ENCODE measurements at places on chromosomes 2 and 18.

- no peak for DNase-seq
Observed at GRCh38 chr2:50863856-50864255, 168.1 kb downstream of the NRXN1 start.

- no peak for DNase-seq
Observed at GRCh38 chr2:239523954-239524330, 123.1 kb upstream of the HDAC4 start.

GRCh38 chr2:114011713-114012112 lies 121.8 kb downstream of the ACTR3 start:
- no peak for DNase-seq

GRCh38 chr2:109510136-109511028 lies 103.4 kb downstream of the SEPTIN10 start:
- DNase-seq: peak; percentile 76

- peak; percentile 51 for DNase-seq
Observed at GRCh38 chr2:65299246-65299645, 71.6 kb downstream of the ACTR2 start.

DNA sequence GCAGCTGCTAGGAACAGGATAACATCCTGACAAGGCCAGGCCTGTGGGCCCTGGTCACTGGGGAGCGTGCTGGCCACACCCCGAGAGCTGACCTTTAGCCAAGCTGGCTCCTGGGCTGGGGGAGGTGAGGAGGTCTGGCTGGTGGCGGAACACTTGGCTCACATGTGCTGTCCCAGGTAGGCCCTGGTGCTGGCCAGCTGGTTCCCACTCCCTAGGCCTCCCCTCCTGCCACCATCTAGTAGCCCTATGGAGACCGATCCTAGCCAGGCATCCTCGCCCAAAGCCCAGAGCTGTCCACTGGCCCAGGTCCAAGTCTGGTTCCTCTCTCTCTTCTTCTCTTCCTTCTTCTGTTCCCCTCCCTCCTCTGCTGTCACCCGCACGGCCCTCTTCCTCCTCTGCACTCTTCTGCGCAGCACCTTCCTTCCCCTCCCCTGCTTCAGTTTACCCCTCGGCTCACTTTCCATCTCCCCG lies 52.4 kb downstream of the TNS1 start:
- no peak for DNase-seq

DNA sequence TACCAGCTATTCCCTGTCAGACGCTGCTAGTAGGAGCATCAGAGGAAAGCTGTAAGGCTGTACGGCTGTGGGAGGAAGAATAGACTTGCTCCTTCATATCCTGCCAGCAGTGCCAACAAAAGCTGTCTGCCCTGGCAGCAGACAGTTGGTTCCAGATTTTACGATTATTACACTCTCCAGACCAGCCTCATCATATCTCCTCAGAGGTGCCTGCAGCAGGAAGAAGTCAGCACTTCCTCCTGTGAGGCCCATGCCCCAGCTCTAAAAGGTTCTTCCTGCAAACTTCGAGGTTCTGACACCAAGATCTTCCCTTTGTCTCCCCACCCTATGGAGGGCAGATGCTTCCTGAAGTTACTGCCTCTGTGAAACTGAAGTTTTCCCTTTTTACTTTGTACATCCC lies 537.7 kb upstream of the PKDCC start:
- no peak for DNase-seq

- DNase-seq: no peak
Observed at GRCh38 chr18:65057439-65058083, 693.3 kb upstream of the CDH7 start.

- no peak for DNase-seq
Observed at GRCh38 chr2:136143603-136144451, 25.9 kb upstream of the CXCR4 start.

GRCh38 chr2:24632172-24632571 lies 141.1 kb downstream of the NCOA1 start:
- DNase-seq: no peak

- DNase-seq: no peak
Observed at GRCh38 chr2:106827158-106827557, 58.8 kb downstream of the ST6GAL2 start.

GRCh38 chr18:12701161-12701560 lies 1.4 kb downstream of the CEP76 start:
- DNase-seq: no peak

DNA sequence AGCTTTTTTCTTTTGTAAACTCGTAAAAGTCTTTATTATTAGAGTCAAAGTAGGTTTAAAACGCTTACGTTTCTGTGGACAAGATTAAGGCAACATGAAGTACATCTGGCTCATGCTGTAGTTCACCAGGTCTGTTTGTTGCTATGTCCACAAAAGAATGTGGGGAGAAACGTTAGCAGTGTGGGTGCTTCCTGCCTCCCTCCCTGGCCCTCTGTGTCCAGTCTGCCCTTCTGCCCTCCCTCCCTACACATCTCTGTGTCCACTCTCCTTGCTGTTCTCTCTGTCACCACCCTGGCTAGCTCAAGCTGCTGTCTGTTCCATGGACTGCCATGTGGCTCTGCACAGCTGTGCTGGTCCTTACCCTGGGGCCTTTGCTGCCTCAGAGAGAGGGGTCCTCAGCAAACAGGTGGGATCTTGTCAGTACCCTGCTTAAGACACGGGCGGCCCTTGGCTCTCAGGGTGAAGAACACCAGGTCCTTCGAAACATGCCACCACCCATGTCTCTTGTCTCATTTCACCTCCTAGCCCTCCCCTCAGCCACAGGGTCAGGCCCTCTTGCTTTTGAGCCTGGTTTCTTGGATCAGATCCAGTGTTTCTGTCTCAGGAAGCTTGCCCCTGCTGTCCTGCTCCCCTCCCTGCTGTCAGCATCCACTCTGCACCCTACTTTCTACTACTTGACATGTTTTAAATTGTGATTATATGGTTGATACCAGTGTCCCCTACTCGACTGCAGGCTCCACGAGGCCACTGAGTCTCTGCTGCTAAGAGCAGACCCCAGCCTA lies 79.2 kb downstream of the LIMS1 start:
- DNase-seq: no peak

- DNase-seq: peak; percentile 25
Observed at GRCh38 chr2:7773362-7774360, 856.4 kb downstream of the RNF144A start.

- DNase-seq: no peak
Observed at GRCh38 chr2:241274127-241274526, 41.3 kb downstream of the HDLBP start.

GRCh38 chr2:28325567-28326468 lies 66.8 kb upstream of the FOSL2 start:
- no peak for DNase-seq

DNA sequence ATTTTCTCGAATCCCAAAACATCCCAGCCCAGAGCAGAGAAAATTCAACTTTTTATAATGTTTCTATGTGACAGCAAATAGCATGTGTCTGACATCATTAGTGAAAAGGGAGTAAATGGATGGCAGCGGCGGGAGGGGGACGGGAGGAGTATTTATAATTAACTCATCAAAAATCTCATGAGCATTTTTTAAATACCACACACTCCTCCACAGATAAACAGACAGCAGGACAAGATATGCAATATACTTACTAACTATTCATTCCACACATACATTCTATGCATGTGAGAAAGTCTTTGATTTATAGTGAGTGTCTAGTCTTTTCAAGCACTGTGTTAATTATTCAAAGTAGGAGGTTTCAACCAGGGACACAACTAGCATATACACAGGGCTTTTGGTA lies 107.6 kb downstream of the LRP2 start:
- no peak for DNase-seq

DNA sequence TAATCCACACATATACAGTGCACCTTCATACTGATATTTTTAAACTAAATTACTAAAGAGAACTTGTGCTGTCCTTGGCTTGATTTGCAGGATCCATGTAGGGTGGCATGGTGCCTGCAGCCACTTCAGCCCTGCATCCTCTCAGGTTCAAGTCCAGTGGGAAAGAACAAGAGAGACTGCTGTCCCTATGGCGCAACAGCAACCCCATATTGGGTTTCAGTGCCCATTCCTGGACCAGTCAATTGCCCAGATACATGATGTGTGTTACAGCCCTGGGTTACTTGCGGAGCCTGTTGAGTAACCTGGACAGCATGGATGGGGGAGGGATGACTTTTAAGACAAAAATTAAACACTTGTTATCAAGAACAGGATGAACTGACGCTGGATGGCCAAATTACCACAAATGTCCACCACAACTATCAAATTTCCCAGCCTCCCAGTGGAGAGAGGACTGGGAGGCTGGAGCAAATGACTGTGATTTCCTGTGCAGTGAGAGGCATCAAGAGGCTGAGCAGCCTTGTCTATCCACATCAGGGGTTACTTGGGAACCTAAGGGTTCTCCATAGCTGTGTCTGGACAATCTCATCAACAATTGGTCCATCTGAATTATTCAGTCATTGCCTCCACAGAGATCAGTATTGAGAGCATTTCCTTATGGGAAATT lies 162.0 kb downstream of the CAPN13 start:
- DNase-seq: no peak

DNA sequence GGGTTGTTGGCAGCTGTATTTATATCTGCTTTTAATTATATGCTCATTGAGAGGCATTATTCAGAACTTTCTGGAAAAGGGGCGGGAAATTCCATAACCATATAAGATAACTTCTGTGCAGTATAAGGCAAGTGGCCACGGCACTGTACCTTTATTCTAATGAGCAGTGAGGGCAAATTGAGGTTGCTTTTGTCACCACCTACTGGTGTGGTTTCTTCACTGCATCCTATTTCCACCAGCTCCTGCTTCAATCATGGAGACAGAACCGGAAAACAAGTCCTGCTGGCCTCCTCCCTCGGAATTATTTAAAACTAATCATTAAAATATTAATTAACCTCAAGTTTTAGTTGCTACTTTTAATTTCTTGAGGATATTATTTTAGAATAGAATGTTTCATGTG lies 759.4 kb downstream of the CBLN2 start:
- peak; percentile 5 for DNase-seq

DNA sequence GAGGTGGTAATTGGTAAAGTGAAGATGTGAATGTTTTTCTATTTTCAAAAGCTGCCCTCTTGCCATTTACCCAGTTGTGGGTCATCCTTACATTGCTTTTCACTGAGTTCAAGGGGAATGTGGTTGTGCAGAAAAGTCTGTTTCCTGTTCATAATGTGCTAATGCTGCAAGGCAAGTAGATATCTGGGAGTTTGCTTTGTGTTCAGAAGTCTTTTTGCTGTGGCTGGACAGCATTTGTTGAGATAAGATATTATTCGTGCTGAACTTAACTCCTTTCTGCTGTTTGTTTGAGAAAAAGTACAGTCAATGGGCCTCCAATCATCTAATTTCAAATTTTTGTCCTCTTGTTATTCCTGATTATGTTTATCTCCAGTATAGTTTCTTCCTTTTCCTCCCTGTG lies 263.2 kb downstream of the LTBP1 start:
- no peak for DNase-seq

All from stimulated activated CD4-positive, alpha-beta T cell treated with anti-CD3 and anti-CD28 coated beads, Interleukin-2, amount 100 ng/mL, for 48 hours (primary cell).